Osteoblast (primary cell): ENCODE measurements at places on chromosomes 1 and 21. TPM values are rescaled to one million over a fixed set of nuclear protein-coding genes. Genes with fewer than 3 reads are reported as not detected.

Gene DNM3
- total RNA-seq: 0.72 and 1.2 TPM in 2 replicates

Gene SLC22A15
- 14.5 and 16.2 TPM in 2 replicates for total RNA-seq

Gene PCP4
- not detected in 2 replicates for total RNA-seq

Gene OR2L3
- under 0.01 TPM in 1 of 2 replicates, not detected in the other for total RNA-seq

Gene GNAT2
- total RNA-seq: 0.29 and 0.72 TPM in 2 replicates

Gene ALDH4A1
- 28.6 and 31.8 TPM in 2 replicates for total RNA-seq

Gene TBX15
- 38.0 and 44.5 TPM in 2 replicates for total RNA-seq

Gene FCRLB
- total RNA-seq: 1.8 TPM in 2 replicates

Gene REN
- total RNA-seq: not detected in 2 replicates

Gene JTB
- 146 and 162 TPM in 2 replicates for total RNA-seq

Gene GBP6
- not detected in 2 replicates for total RNA-seq

Gene OR2L5
- not detected in 2 replicates for total RNA-seq

Gene RAB42
- total RNA-seq: 5.0 and 5.1 TPM in 2 replicates

Gene KIF14
- 1.8 and 2.1 TPM in 2 replicates for total RNA-seq

Gene RHBDL2
- 0.59 and 0.72 TPM in 2 replicates for total RNA-seq

Gene OR14K1
- total RNA-seq: 0.36 TPM in 1 of 2 replicates, not detected in the other

Gene WLS
- 54.3 and 65.1 TPM in 2 replicates for total RNA-seq

Gene LGR6
- total RNA-seq: not detected in 2 replicates

Gene ZNF648
- not detected in 2 replicates for total RNA-seq

Gene ZNF593OS
- total RNA-seq: not detected in 2 replicates

Gene C1orf87
- not detected in 2 replicates for total RNA-seq

Gene CORT
- 0.29 and 0.36 TPM in 2 replicates for total RNA-seq

Gene MAN1C1
- total RNA-seq: 16.3 and 28.0 TPM in 2 replicates

Gene GBP7
- not detected in 2 replicates for total RNA-seq

Gene PYGO2
- total RNA-seq: 12.1 and 18.5 TPM in 2 replicates

Gene SAMD13
- total RNA-seq: under 0.01 and 0.29 TPM in 2 replicates

Gene WNT4
- total RNA-seq: under 0.01 TPM in 1 of 2 replicates, not detected in the other

Gene OR10Z1
- not detected in 2 replicates for total RNA-seq

Gene NUDT4B
- 51.6 and 75.6 TPM in 2 replicates for total RNA-seq

Gene DNAI4
- 12.7 and 15.0 TPM in 2 replicates for total RNA-seq
